ENCODE measurements at places on chromosomes 5 and 9.

- DNase-seq: no peak
These were observed 4.2 kb downstream of the DPP7 start for GRCh38 chr9:137110147-137110910.

GRCh38 chr5:157559301-157559700 is 16.3 kb downstream of the ADAM19 start:
- no peak for DNase-seq

GRCh38 chr9:112850840-112851239 is 39.8 kb downstream of the SLC46A2 start:
- DNase-seq: no peak

GRCh38 chr9:121349009-121349408 is 21.0 kb downstream of the STOM start:
- DNase-seq: no peak

DNA sequence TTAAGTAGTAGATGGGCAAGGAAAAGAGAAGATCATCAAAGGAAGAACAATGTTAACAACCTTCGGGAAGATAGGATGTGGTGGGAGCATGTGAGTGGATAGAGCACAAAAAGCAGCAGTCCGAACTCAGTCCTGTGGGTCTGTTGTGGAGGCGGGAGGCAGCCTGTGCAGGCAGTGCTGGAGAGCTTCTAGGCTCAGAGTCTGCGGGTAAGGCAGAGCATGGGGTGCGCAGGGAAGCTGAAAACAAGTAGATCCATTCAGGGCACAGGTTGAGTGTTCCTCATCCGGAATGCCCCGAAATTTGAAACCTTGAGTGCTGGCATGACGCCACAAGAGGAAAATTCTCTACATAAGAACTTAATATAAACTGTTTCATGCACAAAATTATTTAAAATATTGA is 84.9 kb downstream of the PPIC start:
- DNase-seq: no peak

GRCh38 chr5:157143127-157143971 is 684 bp upstream of the MED7 start:
- DNase-seq: no peak

DNA sequence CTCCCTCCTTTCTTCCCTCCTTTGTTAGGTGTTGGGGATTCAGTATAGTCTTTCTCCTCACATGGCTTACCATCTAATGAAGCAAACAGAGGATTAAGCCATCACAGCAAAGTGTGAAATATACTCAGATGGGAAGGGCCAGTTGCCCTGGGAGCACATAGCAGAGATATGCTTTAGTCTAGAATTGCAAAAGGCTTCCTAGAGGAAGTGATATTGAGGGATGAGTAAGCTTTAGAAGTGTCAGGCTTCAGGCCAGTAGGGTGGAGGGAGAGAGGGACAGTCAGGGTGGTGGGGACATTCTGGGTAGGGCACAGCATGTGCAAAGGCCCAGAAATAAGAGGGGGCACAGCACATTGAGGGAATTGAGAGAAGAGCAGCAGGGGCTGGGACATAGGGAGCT is 46.2 kb upstream of the GLRA1 start:
- DNase-seq: no peak

- no peak for DNase-seq
These were observed 247.4 kb upstream of the RASA1 start for GRCh38 chr5:87020099-87020934.

- no peak for DNase-seq
These were observed 2.8 kb upstream of the PTPDC1 start for GRCh38 chr9:94081435-94081834.

DNA sequence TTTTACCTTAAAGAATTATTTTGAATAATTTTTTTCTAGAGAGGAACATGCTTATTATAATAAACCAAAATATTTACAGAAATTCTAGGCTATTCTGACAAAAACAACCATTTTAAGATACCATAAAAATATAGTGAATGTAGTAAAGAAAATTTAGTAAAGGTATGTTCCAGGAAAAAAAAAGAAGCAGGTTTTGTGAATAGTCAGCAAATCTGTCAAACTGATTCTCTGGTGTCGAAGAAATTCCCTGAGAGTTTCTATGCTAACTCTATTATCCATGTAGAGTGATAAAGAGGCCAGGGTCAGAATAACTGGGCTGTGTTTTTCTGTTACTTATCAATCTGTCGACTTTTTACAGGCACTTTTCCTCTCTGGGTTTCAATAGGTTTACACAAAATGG is 459.2 kb downstream of the KIF4B start:
- DNase-seq: no peak

DNA sequence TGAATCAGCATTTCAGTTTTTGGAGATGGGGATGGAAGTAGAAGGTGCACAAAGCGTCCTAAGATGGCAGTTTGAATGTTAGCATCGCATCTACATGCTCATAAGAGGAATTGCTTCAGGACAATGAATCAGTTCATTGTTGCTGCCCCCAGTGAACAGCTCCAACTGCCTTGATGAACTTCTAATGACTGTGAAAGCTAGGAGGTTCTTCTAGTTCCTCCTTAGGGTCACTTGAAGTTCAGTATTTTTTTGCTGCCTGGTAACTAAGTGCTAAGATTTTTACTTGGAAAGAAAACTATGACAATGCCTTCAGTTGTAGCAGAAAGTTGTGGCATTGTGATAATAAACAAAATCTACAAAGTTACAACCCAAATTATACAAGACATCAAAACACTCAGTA is 271.6 kb downstream of the RAB3C start:
- no peak for DNase-seq

DNA sequence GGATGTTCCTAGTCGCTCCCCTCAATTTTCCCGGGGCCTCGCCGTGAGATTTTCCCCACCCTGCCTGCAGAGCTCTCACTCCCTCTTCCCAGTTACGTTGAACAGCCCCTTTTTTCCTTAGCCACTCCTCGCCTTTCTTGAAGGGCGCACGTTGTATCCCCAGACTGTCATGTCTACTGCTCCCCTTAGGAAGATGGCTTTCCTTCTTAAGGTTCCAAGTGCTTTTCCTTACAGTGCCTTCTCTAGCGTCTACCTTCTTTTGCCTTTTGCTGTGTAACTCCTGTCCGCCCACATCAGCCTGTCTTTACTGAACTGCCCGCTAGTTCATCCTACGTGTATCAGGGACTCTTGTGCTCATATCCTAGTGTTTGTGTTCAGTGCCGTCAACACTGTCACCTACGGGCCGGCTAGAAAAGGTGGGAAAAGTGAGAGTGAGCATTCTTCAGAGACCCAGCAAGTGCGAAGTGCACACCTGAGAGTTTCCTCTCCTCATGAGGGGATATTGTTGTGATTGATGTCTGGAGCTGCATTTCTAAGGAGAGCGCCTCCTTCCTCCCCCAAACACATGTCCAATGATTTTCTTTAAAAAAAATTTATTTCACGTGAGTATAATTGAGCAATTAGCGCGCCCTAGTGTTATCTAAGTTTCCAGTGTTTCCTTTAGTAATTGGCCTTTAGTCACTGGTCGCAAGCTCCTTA is 764 bp downstream of the CAMLG start:
- DNase-seq: no peak

- DNase-seq: no peak
These were observed 631.4 kb upstream of the DMAC1 start for GRCh38 chr9:8430945-8431344.

GRCh38 chr9:105697871-105698270 is 3.5 kb downstream of the TMEM38B start:
- no peak for DNase-seq

DNA sequence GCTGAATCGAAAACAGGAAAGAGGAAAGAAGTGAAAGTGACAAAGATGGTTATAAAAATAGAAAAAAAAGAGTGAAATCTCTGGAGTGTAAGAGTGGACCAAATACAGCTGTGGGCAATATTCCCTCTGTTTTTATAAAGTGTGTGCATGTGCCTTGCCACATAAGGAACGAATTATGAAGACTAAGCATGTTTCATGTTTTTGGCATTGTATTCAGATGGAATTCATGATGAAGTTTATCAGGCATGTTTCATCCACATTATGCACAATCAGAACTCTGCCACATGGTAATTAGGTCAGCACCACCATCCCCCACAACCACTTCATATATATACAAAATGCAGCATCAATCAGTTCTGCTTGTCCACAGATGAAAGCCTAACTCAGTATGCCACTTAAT is 348.0 kb downstream of the ZNF608 start:
- DNase-seq: no peak

- DNase-seq: no peak
These were observed 11.2 kb downstream of the SNX18 start for GRCh38 chr5:54528633-54529209.

GRCh38 chr5:38414348-38414747 is 142.1 kb downstream of the LIFR start:
- no peak for DNase-seq

GRCh38 chr9:94950579-94951323 is 224.3 kb downstream of the AOPEP start:
- peak; percentile 9 for DNase-seq

GRCh38 chr5:84725946-84726570 is 341.4 kb upstream of the EDIL3 start:
- no peak for DNase-seq

DNA sequence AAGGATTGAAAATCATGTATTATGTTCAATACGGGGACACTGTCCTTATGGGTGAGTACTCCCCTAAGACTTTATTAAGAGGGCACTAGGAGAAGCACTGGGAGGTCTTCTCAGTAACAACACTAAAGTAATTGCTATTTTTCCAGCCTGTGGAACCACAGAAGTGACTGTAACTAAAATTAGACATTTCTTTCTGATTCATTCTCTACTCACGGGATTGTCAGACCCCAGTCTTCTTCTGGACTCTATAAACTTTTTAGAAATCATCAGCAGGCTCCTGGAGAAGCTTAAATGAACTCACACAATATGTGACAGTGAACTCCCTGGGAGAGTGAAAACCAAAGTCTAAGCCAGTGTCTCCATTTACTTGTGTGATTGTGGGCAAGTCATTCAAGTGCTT is 14.5 kb downstream of the TLR4 start:
- no peak for DNase-seq

GRCh38 chr9:110109333-110110092 is 98.4 kb downstream of the C9orf152 start:
- no peak for DNase-seq
